Right cardiac atrium (tissue), 5 donors: ENCODE measurements at places on chromosomes 6 and 20.
A peak's percentile ranks its signal among the peaks of the same experiment; 100 is the strongest.

DNA sequence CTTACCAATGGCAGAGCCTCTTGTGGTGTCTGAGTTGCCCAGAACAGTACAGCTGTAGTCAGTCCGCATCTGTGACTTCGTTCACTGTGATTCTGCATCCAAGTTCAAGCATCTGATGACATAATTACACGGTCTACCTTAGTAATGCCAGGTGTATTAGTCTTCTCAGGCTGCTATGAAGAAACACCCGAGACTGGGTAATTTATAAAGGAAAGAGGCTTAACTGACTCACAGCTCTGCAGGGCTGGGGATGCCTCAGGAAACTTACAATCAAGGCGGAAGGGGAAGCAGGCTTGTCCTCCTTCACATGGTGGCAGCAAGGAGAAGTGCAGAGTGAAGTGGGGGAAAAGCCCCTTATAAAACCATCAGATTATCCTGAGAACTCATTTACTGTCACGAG lies 163.9 kb upstream of the SULF2 start:
- no peak for DNase-seq

GRCh38 chr6:45375449-45375848 lies 2.3 kb downstream of the SUPT3H start:
- DNase-seq, result no peak

GRCh38 chr6:122719176-122719575 lies 60.3 kb upstream of the FABP7 start:
- DNase-seq, result no peak

- no peak for DNase-seq
Measured at GRCh38 chr6:54493138-54493537, 184.9 kb downstream of the TINAG start.

- no peak for DNase-seq
Measured at GRCh38 chr6:85594197-85594930, 706 bp upstream of the SNX14 start.

DNA sequence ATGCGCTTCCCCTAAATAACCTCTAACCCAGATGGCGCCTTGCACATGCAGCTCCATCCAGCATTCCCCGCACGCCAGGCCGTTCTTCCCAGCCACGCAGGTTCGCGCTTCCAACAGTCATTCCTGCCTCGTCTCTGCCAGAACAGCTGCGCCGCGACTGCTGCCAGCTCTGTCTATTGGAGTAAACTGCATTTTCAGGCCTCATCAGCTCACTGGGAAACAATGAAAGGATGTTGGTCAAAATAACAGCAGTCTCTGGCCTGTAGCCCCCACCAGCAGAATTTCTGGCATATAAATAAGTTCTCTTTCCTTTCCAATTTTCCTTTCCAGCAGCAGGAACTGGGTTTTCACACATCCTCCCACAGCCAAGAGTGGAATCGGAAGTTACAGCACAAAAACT lies 14.6 kb downstream of the NRSN1 start:
- peak; percentile 31 for DNase-seq

- DNase-seq, result no peak
Measured at GRCh38 chr20:2101057-2101864, at the start of gene STK35. TSS of gene STK35 (plus strand) at chr20:2101827. CDS start at chr20:2101882, 55 bp downstream.

DNA sequence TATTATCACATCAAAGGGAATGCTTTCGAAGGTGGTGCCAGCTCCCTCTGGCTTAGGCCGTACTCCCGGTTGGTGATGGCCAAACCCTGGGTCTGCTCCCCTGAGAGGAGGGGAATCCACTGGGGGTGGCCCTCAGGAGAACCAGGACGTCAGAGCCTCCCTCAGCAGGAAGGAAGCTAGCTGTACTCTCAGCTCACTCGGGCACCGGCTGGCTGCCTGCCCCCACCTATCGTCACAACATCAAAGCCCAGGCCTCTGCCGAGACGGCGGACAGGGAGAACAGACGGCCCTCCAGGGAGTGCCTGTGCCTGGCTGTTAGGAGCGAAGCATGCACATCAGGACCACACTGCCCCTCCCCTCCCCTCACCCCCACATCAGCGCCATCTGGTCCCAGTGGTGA lies 9.2 kb upstream of the PGC start:
- DNase-seq, result no peak

- no peak for DNase-seq
Measured at GRCh38 chr20:10946124-10946880, 272.5 kb upstream of the JAG1 start.

DNA sequence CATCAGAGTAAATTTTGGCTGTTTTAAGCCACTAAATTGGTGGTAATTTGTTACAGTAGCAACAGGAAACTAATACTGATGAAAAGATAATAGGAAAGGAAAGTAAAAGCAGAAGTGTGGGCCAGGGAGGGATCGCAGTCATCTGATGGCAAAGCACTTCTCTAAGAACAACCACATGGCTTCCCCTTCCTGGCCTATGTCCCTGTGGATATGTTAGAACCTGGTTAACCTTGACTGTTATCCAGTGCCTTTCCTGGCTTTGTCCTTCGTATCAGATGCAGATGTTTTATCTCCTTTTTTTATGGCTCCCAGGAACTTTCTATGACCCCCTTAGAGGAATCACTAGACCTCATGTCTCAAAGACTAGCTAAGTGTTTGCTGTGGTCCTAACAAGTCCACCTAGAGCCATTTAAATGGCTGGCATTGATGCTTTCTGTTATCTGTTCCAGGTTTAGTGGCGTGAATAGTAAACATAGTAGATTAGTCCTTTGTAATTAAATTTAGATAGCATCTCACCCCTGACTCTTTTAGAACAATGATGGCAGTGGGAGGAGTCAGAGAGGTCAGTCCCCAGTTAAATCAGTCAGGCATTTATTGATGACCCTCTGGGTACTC lies 79.2 kb upstream of the PHACTR2 start:
- DNase-seq, result no peak

- DNase-seq, result no peak
Measured at GRCh38 chr6:169092375-169092774, 161.3 kb downstream of the THBS2 start.
